ENCODE measurements at places on chromosomes 5 and 9.

- peak; percentile 53 for DNase-seq
Measured at GRCh38 chr5:180315762-180316212, 23.9 kb upstream of the MAPK9 start.

GRCh38 chr5:138784590-138784989, 31.4 kb downstream of the CTNNA1 start:
- DNase-seq, result no peak

GRCh38 chr5:138240650-138241385, 27.7 kb upstream of the CDC23 start:
- DNase-seq, result no peak

- no peak for DNase-seq
Measured at GRCh38 chr5:32536246-32536645, 49.1 kb upstream of the SUB1 start.

DNA sequence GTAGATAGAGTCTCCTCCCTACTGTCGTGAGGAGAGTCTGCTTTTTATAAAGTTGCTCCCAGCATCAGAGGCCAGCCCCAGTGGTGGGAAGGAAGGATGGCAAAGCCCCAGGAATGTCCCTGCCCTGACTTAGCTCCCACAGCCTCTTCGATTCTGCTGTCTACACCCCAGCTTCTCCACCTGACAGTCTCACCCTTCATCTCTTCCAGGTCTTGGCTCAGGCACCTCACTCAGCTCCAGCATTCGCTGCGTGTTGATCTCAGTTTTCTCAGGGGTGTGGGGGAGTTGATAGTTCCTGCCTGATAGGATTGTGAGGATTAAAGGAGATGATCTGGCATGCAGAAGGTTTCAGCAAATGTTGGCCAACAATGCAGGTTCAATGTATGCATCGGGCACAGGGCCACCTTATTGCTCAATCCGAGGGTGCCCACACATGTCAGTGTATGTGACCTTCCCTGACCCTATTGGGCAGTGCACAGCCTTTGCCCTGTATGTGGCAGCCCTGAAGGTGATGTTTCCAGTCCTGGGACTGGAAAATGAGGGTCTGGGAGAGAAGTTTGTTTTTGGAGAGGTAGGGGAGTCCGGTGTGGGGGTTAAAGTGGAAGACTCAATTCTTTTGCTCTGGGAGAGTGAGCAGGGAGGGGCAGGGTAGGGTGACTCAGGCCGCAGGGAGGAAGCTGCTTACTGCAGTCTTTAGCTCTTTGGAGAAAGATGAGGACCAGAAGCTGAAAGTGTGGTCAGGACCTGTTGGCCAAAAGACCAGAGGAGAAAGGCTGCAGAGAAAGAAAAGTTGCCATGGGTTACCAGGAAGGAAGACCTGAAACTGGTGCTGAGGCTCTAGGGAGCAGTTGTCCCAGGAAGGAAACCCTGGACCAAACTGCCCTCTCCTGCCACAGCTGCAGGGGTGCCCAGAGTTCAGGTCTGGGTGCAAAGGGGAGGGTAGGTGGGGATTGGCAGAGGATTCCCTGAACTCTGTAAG, 153.2 kb downstream of the MACROH2A1 start:
- DNase-seq, result no peak
